ENCODE measurements at places on chromosomes 1 and 21. TPM values are rescaled to one million over a fixed set of nuclear protein-coding genes. Genes with fewer than 3 reads are reported as not detected.

The DCST1 gene
- not detected for total RNA-seq

DNA sequence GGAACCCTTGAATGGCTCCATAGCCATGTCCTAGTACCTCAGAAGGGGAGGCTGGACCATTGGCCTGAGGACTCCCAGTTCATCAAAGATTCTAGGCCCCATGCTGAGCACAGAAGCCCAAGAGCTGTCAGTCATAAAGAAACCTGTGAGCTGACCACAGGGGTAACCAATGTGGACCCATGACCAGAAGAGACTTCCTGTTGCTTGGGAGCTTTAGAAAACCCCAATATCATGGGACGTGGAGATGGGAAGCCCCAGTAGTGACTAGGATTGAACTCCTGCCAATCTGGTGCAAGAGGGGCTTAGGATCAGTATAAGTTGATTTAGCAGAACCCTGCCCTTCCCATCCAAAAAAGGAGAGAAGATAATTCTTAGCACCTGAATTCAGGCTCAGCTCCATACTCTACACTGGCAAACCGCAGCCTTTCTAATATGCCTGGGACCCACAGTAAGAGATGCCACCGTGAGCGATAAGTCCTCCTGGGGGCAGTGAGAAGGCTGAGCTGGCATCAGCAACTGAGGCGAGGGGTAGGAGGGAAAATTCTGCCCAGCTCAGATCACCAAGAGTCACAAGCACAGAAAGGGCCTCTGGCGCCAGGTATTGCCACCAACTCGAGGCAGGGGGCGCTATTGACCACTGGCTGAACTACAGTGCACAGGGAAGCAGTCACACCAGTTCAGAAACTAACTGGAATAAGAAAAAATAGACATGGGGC is 108.9 kb downstream of the CAPN8 start:
- no peaks in the 10 kb centered on the region for H3K27me3 ChIP-seq
- no peak for DNase-seq

The TRIM63 gene
- not detected for total RNA-seq

- DNase-seq, result no peak
- no peaks in the 10 kb centered on the region for H3K36me3 ChIP-seq
- no peaks in the 10 kb centered on the region for H3K27me3 ChIP-seq
- H3K4me3 ChIP-seq, result no peak overlapping the region
- no peak overlapping the region for H3K27ac ChIP-seq
These were observed 841.9 kb downstream of the LTN1 start for GRCh38 chr21:28150778-28151177.
